ENCODE measurements at places on chromosomes 12 and 14. TPM values are rescaled to one million over a fixed set of nuclear protein-coding genes. Genes with fewer than 3 reads are reported as not detected.

DNA sequence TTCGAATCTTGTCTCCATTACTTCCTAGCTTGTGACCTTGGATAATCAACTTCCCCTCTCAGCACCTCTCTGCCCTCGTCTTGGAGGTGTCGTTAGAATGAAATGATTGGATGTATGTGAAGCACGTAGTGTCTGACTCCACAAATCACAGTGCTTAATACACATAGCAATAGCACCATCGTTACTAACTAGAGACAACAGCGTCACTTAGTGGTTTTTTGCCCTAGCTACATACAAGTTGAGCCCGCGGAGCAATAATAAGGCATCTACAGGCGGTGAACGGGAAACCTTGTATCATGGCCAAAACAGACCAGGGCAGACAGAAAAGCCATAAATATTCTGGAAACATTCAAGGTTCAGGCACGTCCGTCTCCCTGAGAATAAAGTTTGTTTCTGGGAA is 154.9 kb downstream of the ASCL4 start:
- no peaks in the 10 kb centered on the region for H3K27me3 ChIP-seq
- no peaks in the 10 kb centered on the region for H3K36me3 ChIP-seq
- DNase-seq: no peak
- H3K4me1 ChIP-seq: no peaks in the 10 kb centered on the region

The EFS gene
- 1.8 TPM for total RNA-seq

GRCh38 chr14:95885866-95886265 is 9.2 kb downstream of the TUNAR start:
- H3K4me1 ChIP-seq: no peaks in the 10 kb centered on the region
- H3K27ac ChIP-seq: no peak overlapping the region
- no peak for DNase-seq
- H3K27me3 ChIP-seq: peaks cover 4% of the 10 kb centered on the region
- no peaks in the 10 kb centered on the region for H3K36me3 ChIP-seq

- H3K36me3 ChIP-seq: no peaks in the 10 kb centered on the region
- no peak for DNase-seq
- no peak overlapping the region for H3K27ac ChIP-seq
- no peaks in the 10 kb centered on the region for H3K27me3 ChIP-seq
These were observed 68.2 kb downstream of the ATP23 start for GRCh38 chr12:58009405-58010195.

GRCh38 chr14:67512463-67513310 is 20.4 kb upstream of the PLEKHH1 start:
- H3K27me3 ChIP-seq: no peaks in the 10 kb centered on the region
- H3K36me3 ChIP-seq: no peaks in the 10 kb centered on the region
- no peak overlapping the region for H3K27ac ChIP-seq

DNA sequence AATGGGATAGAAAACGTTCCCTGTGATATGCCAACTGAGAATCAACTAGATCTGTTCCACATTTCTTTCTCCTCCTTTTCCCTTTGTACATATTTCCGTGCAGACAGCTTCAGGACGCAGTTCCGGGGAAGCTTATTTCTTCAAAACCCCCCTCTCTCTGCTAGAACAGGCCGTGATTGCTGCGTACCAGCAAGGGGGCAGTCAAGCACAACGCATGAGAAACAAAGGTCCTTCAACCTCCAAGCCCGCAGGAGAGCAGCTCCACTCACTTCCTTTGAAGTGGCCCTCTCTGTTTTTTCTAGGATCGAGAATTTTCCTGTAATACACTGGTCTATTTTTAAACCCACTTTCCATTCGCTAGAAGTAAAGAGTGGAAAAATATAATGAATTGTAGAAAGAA is 80.8 kb downstream of the ZNF664 start:
- DNase-seq: no peak
- no peaks in the 10 kb centered on the region for H3K36me3 ChIP-seq
- no peaks in the 10 kb centered on the region for H3K4me1 ChIP-seq
- H3K27me3 ChIP-seq: no peaks in the 10 kb centered on the region
- no peak overlapping the region for H3K4me3 ChIP-seq

GRCh38 chr12:12518919-12519318 is 43.7 kb downstream of the DUSP16 start:
- no peaks in the 10 kb centered on the region for H3K27me3 ChIP-seq
- peaks cover 59% of the 10 kb centered on the region for H3K4me1 ChIP-seq
- no peak overlapping the region for H3K4me3 ChIP-seq
- H3K36me3 ChIP-seq: no peaks in the 10 kb centered on the region

GRCh38 chr12:65948320-65949008 is 124.2 kb downstream of the HMGA2 start:
- peak; percentile 11 for DNase-seq
- no peak overlapping the region for H3K27ac ChIP-seq
- H3K27me3 ChIP-seq: peaks cover 7% of the 10 kb centered on the region
- no peaks in the 10 kb centered on the region for H3K36me3 ChIP-seq

GRCh38 chr14:59425322-59425935 is 39.8 kb downstream of the GPR135 start:
- no peak overlapping the region for H3K4me3 ChIP-seq
- no peaks in the 10 kb centered on the region for H3K36me3 ChIP-seq
- no peaks in the 10 kb centered on the region for H3K4me1 ChIP-seq

The EML5 gene
- not detected for total RNA-seq

The GPR84 gene
- not detected for total RNA-seq

DNA sequence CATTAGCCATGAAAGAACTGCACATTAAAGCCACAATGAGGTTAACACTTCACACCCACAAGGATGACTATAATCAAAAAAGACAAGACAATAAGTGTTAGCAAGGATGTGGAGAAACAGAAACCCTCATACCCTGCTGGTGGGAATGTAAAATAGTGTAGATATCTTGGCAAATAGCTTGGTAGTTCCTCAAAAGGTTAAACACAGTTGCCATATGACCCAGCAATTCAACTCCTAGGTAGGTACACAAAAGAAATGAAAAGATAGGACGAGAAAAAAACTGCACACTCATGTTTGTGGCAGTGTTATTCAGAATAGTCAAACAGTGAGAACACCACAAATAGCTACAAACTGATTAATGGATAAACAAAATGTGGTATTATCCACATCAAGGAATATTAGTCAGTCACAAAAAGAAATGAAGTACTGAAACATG is 93.5 kb downstream of the ATXN2 start:
- peaks cover 3% of the 10 kb centered on the region for H3K36me3 ChIP-seq
- no peak overlapping the region for H3K27ac ChIP-seq
- no peak for DNase-seq
- no peaks in the 10 kb centered on the region for H3K4me1 ChIP-seq

DNA sequence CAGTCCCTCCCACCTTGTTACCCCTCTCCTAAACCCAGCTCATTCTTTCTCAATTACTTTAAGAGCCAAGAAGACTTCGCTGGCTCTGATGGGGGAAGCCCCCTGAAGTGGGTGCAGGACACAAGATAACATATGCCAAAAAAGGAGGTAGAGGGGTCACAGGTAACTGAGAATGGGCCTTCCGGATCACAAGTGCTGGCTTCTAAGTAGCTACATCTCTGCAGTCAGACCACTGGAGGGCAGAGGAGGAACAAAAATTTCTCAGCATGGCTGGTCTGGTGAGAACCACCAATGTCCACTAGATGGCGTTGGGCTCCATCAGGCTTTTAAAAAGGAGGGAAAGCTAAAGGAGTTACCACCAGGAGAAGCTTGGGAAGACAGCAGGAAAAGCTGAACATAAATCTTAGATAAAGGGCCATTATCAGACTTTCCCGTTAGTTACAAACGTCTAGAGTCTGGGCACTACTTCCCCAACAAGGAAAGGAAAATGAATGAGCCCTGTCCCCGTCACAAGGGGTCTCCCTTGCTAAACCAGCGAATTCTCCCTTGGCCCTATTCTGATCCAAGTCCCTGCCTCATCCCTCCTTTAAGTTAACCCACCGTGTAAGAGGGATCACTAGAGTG is 11.6 kb upstream of the CDH24 start:
- no peaks in the 10 kb centered on the region for H3K27me3 ChIP-seq
- DNase-seq: peak; percentile 82
- no peaks in the 10 kb centered on the region for H3K36me3 ChIP-seq
- peak overlapping the region; percentile 90 for H3K27ac ChIP-seq

- no peak for DNase-seq
- no peaks in the 10 kb centered on the region for H3K4me1 ChIP-seq
- no peak overlapping the region for H3K4me3 ChIP-seq
- H3K36me3 ChIP-seq: no peaks in the 10 kb centered on the region
- no peaks in the 10 kb centered on the region for H3K27me3 ChIP-seq
- H3K27ac ChIP-seq: no peak overlapping the region
These were observed 47.2 kb downstream of the MYF5 start for GRCh38 chr12:80763874-80764273.

DNA sequence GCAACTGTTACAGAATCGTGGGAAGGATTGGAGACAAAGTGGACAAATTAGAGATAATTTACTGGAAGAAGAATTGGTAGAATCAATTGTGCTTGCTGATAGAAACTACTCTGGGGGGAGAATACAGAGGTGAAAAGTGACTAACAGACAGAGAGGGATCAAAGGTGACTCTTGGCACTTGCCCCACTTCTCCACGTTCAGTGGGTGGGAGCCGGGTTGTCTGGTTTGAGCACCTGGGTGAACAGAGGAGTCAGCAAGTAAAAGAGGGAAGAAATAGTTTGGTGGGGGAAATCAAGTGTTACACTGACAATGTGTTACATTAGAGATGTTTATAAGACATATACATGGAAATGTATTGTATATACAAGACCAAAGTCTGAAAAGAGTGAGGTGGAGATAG is 69.1 kb downstream of the PPP2R5E start:
- no peaks in the 10 kb centered on the region for H3K27me3 ChIP-seq
- H3K4me1 ChIP-seq: peaks cover 45% of the 10 kb centered on the region
- H3K4me3 ChIP-seq: no peak overlapping the region
- no peaks in the 10 kb centered on the region for H3K36me3 ChIP-seq
- no peak overlapping the region for H3K27ac ChIP-seq

The ESPL1 gene
- 0.20 TPM for total RNA-seq

The DDX11 gene
- total RNA-seq: 19.2 TPM

DNA sequence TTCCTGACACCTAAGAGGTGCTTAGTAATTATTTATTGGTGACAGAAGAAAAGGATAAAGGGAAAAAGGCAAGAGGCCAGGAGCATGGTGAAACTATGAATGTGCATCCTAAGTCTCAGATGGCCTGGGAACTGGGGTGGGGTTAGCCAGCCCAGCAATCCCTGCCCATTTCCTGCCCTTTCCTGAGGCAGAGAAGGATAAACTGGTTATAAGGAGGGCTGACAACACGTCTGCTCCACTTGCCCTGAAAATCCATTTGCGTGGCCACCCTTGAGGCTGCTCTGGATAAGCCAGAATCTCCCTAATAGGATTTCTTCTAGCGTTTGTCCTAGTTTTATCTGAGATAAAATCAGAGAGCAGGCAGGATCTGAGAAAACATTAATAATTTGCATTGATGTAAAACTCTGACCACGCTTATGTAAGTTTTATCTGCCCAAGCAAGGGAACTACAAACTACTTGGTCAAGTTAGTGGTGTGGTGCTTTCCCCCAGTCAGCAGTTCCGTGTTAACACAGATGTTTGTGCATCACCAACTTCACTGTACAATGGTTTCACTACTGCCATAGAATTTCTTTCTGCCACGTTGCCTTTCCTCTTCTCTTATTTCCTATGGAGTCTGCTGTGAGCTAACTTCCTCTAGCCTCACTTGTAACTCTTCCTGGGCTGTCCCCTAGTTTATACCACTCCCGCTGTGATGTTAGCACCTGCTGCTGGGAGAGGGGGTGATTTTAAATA is 392.7 kb downstream of the RPS29 start:
- no peak for DNase-seq
- H3K27me3 ChIP-seq: no peaks in the 10 kb centered on the region
- H3K4me1 ChIP-seq: no peaks in the 10 kb centered on the region
- H3K27ac ChIP-seq: no peak overlapping the region
- no peaks in the 10 kb centered on the region for H3K36me3 ChIP-seq
- H3K4me3 ChIP-seq: no peak overlapping the region

The PTGDR gene
- 0.84 TPM for total RNA-seq

DNA sequence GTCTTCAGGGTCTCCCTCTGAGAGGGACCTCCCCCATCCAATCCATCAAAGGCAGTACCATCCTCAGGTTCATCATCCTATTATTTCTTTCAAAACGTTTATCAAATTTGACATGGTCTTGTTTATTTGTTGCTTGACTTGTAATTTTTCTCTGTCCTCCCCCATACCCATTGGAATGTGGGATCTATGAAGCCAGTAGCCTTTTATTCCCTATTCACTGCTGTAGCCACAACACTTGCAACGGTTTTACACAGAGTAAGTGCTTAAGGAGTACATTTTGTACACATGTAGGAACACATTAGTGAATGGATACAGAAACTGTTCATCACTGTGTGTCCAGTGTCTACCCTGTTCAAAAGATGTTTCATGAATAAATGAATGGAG is 41.5 kb downstream of the IGF1 start:
- no peaks in the 10 kb centered on the region for H3K36me3 ChIP-seq
- H3K4me3 ChIP-seq: no peak overlapping the region

The KRT6C gene
- not detected for total RNA-seq

DNA sequence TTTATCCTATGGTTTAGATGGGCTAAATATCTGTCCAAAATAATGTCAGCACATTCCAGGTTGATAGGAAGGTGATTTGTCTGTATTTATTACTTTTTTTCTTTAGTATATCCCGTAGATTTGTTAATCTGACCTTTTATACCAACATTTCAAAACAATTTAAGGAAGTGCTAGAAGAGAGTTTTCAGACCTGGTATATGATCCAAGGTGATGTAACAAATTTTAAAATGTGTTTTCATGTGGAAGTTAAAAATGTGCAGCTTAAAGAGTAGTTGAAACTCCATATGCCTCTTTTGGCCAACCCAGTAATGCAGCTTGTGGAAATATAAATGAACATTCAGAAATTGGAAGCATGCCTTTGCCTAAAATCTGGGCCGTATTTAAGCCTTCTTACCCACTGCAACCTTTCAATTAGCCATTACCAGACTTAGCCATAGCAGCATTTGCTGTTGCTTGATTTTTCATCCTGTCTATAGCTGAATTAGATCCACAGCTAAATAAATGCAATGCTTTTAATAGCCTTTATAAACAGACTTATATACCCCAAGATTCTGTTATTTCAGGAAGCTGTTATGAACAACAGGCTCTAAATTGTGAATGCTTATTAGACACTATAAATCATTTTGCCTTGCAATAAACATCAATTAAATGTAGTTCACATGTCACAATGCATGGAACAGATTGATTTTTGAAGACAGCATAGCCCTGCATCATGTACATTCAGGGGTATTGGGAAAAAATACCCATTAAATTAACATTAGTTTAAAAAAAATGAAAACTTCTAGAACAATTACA is 271.2 kb downstream of the PDZRN4 start:
- no peaks in the 10 kb centered on the region for H3K36me3 ChIP-seq
- no peaks in the 10 kb centered on the region for H3K27me3 ChIP-seq
- H3K4me1 ChIP-seq: no peaks in the 10 kb centered on the region
- H3K4me3 ChIP-seq: no peak overlapping the region
- no peak for DNase-seq
- no peak overlapping the region for H3K27ac ChIP-seq

The ARHGAP9 gene
- total RNA-seq: 5.1 TPM

The TAS2R9 gene
- 1.1 TPM for total RNA-seq

- no peak overlapping the region for H3K27ac ChIP-seq
- H3K4me3 ChIP-seq: no peak overlapping the region
- H3K4me1 ChIP-seq: no peaks in the 10 kb centered on the region
- DNase-seq: no peak
- H3K27me3 ChIP-seq: no peaks in the 10 kb centered on the region
These were observed 54.9 kb downstream of the DNAH10 start for GRCh38 chr12:123816896-123817537.

GRCh38 chr12:46263140-46264016 is 5.5 kb downstream of the SLC38A1 start:
- H3K4me1 ChIP-seq: peaks cover 22% of the 10 kb centered on the region
- H3K36me3 ChIP-seq: no peaks in the 10 kb centered on the region
- no peak for DNase-seq
- no peaks in the 10 kb centered on the region for H3K27me3 ChIP-seq
- peak overlapping the region; percentile 91 for H3K27ac ChIP-seq

The ZNF740 gene
- total RNA-seq: 4.1 TPM

The FOXN3 gene
- total RNA-seq: 103 TPM

The SOX5 gene
- total RNA-seq: 2.4 TPM

The CLEC2A gene
- total RNA-seq: not detected

The FOXN4 gene
- total RNA-seq: not detected
